ENCODE measurements at places on chromosomes 16 and 17.

DNA sequence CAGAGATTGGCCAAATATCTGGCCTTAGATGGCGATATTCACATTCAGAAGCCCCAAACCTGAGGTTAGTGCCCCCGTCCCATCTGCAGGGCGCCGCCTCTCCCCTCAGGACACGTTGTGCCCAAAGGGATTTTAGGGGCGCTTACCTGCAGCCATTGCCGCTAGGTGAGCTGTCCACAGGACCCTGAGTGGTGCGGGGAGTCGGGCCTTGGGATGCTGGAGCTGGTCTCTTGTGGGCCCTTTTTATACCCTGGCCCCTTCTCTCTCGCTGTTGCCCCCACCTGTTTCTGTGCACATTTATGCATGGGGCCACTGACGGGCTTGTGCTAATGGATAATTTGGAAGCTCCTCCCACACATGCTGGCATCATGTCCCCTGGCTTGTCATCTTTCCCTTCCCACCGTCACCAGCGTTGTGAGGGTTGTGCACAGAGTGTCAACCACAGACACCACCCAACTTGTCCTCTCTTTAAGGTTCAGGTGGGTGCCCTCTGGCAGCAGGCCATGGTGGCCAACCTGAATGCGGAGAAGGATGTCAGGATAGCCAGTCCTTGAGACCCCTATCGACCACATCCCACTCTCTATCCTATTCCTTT, at the start of gene CSHL1:
TSS of gene CSHL1 (minus strand) at position 218 of the 595 bp plus-strand sequence. CDS start at position 156, 62 bp downstream.
- DNase-seq = no peak

DNA sequence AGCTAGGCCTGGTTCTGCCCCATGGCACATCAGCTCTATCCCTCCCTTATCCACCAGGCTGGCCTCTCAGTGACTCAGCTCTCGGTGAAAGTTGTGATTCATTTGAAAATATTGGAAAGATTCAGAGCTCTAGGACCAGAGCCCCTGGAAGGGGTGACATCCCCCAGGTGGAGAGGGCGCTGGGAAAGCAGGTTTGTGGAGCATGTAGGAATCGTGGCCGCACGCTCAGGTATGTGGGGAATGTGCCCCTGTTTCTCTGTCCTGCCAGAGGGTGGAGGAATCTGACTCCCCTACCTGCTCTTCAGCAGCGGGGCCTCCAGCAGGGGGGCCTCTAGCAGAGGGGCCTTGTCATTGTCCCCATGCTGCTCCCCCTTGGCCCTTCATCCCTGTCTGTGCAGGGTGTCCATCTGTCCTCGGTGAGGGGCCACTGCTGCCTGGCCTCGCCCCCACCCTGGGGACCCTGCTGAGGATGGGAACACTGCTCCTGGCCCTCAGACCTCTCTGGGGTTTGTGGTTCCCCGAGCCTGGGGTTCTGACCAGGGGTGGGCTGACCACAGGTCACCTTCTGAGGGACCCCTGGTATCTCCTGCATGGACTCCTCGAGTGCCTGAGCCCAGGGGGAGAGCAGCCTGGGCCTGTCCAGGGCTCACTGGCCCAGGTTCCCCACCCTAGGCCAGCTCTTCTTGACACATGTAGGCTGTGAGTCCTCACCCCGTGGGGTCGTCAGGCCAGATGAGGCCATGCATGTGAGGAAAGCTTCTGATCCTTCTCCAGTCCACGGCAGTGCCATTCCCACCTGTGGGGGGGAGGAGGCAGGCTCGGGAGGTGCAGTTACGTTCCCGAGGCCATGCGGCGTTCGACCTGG, 47.5 kb downstream of the NT5M start:
- peak; percentile 49 for DNase-seq

- no peak for DNase-seq
Observed at GRCh38 chr16:89361751-89362539, 128.4 kb downstream of the ANKRD11 start.

GRCh38 chr16:54282202-54282927, 4.2 kb downstream of the IRX3 start:
- DNase-seq = peak; percentile 66

- DNase-seq = no peak
Observed at GRCh38 chr16:86505185-86505898, 5.0 kb upstream of the FOXF1 start.

- no peak for DNase-seq
Observed at GRCh38 chr16:66959704-66960161, 1.3 kb upstream of the CES3 start.

GRCh38 chr16:71474864-71475263, 12.8 kb upstream of the ZNF23 start:
- peak; percentile 97 for DNase-seq

- DNase-seq = no peak
Observed at GRCh38 chr16:306911-307370, 24.0 kb downstream of the PDIA2 start.

DNA sequence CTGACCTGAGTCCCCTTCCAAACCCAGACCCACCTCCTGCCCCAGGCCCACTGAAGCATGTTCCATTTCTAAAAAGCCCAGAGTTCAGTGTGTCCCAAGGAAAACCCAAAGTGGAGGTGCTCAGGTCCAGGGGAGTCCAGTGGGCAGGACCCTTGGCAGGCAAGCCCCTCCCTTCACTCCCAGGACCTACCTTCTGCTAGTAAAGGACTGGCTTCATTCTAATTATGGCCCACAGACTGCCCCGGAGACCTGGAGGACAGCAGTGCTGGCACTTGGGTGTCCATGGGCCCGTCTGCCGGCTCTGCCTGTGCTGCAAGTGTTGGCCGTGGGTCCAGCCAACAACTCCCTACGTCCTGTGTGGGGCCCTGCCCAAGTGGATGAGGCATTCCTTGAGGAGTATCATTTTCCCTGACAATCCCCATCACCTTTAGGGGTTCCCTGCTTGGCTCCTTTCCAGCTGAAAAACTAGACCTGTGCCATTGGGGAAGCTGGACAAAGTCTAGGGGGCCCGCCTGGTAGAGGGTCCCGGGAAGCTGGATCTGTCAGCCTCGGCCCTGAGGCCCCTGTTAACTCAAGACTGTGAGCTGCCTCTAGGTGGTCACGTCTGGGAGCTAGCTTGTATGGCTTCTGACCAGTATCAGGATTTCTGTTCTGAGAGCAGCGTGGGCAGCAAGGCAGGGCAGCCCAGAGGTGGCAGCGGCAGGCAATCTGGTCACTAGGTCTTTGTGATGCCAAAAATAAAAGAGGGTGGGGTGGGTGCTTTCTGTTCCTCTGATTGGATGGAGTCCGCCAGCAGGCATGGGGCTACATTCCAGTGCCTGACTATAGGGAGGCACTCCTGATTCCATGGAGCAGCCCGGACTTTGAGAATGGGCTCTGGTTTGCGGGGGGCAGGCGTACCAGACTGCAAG, 8.2 kb downstream of the CBX2 start:
- DNase-seq = no peak

GRCh38 chr17:44558334-44558709, 1.0 kb downstream of the FZD2 start:
- DNase-seq = no peak

DNA sequence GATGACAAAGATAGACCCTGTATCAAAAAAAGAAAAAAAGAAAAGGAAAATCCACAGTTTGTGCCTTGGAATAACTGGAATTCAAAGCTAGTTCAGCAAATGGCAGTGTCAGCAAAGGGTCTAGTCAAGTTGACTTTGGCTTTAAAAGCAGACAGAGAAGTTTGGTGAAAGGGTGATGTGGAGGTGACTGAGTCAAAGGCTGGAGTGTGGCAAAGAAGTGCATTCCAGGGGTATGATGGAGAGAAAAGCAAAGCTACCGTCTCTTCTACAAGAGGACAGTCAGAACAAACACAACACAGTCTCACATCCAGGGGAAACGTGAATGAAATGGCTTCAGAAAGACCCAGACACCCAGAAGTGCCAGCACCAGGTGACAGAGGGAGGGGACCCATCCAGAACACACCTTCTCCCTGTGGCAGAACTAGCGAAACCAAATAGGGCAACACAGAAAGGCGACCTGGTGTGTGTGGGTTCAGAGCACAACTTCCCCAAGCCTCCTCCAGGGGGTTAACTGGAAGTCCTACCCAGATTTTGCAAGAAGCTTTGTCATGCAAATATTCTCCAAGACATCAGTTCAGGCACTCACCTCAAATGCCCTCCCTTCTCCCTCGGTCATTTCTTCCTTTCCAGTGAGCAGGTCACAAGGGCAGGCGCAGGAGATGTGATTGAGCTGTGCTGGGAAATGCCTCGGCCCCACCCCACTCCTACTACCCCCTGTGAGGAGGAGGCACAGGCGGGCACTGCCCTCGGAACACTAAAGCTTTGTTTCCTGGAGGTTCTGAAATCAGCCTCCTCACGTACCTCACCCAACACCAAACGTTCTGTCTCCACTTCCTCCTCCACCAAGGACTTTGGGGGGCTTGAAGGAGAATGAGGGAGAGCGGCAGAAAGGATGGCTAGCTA, 481.9 kb downstream of the SOX9 start:
- peak; percentile 95 for DNase-seq

GRCh38 chr16:1635070-1635469, 22.9 kb downstream of the CRAMP1 start:
- DNase-seq = no peak

DNA sequence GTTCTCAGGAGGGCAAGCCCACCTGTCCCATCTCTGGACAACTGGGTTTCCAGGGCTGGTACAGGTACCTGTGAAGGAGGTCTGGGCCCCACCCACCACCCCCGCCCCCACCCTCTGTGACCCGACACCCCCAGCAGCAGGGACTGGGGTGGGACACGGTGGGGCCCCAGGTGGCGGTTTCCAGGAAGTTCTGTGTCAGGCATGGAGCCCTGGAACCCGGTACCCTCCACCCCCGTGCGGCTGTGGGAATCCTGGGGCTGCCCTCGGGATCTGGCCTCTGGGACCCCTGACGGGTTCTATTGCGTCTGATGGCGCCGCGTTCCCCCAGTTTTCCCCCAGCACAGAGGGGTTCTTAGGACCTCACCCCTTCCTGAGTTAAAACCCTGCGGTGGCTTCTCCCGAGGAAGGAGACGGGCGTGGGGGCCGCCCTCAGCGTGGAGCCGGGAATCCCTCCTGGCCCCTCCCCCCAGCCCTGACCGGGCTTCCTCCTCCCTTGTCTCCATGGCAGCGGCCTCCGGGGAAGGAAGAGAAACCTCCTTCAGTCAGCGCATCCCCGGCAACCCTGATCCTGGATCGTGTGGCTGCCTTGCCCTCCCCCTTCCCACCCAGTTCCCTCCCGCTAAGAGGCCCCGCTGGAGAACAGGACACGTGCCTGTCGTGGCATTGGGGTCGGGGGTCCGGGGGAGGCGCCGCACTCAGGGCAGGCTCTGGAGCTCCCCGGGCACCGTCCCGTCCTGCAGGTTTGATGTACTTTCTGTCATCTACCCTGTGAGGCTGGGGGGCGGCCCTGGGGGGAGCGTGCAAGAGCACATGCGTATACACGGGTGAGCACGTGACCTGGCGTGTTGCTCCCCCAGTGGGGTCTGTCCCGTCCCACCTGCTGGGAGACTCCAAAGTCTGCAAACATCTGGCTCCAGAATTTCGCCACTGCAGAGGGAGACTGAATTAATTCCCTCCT, 30.3 kb downstream of the CACNA1H start:
- peak; percentile 69 for DNase-seq

- DNase-seq = no peak
Observed at GRCh38 chr17:75110234-75110937, 617 bp downstream of the ARMC7 start.

DNA sequence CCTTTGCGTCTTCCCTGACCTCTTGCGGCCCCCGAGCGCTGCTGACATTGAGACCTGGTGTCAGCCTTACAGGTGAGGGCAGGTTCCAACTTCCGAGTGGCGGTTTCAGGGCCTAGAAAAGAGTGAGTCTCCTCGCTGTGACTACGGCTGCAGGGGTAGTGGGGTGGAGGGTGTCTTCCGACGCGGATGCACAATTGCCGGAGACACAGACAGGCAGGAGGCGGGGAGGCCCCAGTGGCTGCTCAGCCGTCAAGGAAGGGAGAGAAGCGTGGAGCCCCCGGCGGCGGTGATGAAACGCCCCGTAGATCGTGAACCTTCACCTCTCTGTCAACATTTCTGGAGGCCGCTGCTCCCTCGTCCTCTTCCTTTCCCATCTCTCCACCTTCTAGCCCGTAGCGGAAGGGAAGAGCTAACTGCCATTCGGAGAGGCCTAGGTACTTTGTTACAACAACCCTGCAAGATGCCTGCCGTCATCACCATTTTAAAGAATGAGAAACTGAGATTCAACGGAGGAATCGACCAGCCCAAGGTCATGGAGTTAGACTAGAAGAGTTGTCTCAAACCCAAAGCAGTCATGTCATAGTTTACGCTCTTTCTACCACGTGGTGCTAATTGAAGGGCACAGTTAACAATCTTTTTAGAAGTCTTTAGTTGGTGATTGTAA, 485 bp downstream of the DNAJA3 start:
- peak; percentile 14 for DNase-seq

GRCh38 chr16:88932929-88933328, 44.1 kb downstream of the CBFA2T3 start:
- DNase-seq = no peak

- no peak for DNase-seq
Observed at GRCh38 chr16:74466872-74467271, 45.6 kb upstream of the CLEC18B start.

DNA sequence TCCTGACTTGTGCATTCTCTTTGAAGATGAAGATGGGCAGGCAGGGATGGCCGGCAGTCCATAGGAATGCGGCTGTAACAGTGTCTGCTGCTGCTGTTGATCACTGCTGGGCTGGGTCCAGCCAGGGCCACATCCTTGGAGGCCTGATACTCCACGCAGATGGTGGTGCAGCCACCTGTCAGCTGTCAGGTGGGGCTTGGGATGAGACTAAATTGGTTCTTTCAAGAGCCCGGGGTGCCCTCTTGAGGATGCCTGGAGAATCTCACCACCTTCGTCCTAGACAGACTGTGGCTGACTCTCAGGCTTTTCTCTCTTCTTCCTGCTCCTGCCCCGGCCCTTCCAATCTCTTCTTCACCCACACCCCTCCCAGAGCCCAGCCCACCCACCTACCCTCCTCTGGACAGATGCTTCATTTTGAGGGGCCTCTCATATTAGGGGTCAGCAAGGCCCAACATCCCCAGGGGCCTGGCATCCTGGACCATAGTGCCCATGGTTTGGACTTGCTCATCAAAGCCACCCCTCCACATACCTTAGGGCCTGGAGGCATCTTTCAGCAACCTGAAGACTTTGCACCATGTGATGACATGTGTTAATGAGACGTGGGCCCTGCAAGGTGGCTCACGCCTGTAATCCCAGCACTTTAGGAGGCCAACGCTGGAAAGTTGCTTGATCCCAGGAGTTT, 19.1 kb downstream of the OSBPL7 start:
- DNase-seq = peak; percentile 27

All from fibroblast of skin of back (primary cell).